Naive B cell (primary cell): ENCODE measurements at places on chromosomes 12 and 14. TPM values are rescaled to one million over a fixed set of nuclear protein-coding genes. Genes with fewer than 3 reads are reported as not detected.

The IAPP gene
- not detected for polyA plus RNA-seq

The LIN7A gene
- polyA plus RNA-seq: not detected

The FAM234B gene
- polyA plus RNA-seq: 8.9 TPM

The ACTR6 gene
- 37.7 TPM for polyA plus RNA-seq

The GALNT9 gene
- polyA plus RNA-seq: 0.43 TPM

The ENO2 gene
- polyA plus RNA-seq: 6.3 TPM

The KERA gene
- not detected for polyA plus RNA-seq

The USP44 gene
- polyA plus RNA-seq: 5.4 TPM

The GPRC5D gene
- polyA plus RNA-seq: not detected

The WNT5B gene
- not detected for polyA plus RNA-seq

DNA sequence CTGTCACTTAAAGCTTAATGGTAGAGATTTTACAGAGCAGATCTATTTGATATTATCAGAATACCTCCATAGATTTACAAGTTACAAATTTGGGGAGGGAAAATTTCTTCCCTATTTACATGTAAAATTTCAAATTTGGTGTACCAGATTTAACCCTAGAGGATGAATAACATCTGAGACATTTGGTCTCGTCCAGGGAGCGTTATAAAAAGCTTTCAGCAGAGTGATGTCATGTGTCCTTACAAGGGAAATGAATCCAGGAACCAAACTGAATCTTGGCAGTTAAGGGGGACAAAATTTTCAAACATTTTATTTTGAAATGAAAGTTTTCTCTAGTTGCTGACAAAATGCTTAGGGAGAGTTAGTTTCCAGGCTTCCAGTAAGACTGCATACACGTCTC is 4.5 kb upstream of the CDK17 start:
- no peak for DNase-seq

- no peak for DNase-seq
Observed at GRCh38 chr14:63952933-63953437, 100.2 kb downstream of the SYNE2 start.

DNA sequence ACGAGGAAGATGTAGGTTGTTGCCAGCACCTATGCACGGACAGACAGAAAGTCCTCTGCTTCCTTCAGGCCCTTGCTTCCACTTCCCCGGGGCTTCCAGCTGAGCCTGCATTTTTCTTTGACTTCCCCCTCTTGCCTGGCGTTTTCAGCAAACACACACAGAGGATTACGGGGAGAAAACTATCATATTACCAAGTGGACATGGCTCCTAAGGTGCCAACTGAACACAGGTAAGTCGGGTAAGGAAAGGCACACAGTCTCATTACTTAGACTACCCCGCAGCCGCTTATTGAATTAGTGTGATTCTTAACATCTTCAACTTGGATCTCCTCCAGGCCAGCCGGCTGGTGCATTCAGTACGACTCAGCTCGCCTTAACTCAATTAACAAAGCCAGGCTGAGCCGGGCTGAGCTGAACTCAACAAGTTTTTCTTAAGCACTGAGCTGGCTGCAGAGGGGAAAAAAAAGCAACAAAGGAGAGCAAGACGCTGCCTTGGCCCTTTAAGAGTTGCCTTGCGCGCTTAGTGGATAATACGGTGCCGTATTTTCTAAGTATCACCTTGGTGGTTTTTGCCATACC is 19.2 kb upstream of the MAP1LC3B2 start:
- DNase-seq: no peak

DNA sequence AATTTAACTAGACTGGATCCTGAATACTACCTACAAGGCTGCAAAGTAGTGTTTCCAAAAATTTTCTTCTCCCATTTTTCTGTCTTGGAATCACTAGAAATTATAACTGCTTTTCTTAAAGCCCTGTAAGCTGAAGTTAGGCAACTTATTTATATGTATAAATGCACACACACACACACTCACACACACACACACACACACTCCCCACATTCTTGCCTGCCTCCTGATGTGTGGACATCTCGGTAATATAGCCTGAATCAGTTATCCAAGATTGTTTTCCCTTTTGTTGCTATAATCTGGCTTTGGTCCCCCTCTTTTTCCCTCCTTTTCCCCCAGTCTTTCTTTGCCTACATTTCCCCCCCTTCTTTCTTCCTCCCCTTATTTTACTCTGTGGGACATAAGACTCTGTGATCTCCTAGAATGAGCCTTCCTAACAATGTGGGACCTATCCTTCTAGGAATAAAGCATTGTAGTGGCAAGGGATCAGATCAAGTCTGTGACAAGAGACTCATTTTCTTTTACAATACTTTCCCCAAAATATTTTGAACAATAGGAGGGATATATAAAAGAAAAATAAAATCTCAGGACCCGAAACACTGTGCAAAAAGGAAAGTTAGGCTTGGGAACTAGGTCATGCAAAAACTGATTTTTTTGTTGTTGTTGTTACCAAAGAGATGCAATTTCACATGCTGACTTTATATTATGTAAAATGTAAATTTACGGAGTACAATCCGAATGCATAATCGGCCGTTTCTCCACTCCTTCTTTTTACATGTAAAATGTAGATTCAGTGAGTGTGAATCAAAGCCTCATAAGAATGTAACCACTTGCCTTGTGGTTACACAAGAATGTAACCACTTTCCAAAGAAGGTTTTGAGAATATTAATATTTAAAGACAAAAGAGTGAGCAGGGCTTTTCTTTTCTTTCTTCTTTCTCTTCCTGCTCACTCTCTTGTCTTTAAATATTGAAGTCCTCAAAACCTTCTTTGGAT is 26.3 kb upstream of the CD69 start:
- no peak for DNase-seq

DNA sequence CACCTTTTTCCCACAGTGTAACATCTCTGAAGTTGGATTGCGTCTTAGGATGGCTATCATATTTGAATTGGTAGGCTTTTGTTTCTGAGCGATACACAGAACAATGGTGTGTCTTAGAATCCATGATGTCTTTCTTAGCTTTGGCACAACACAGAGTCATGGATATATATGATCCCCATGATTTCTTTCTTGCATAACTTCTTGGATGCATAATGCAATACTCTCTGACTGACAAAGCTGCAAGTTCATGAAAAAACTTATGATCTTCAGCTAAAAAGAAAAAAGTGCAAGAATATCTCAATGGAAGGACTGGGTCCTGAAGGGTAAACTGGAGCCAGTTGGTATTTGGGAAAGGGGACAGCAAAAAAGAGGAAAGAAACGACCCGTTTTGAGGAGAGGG is 48.1 kb downstream of the VWF start:
- no peak for DNase-seq

DNA sequence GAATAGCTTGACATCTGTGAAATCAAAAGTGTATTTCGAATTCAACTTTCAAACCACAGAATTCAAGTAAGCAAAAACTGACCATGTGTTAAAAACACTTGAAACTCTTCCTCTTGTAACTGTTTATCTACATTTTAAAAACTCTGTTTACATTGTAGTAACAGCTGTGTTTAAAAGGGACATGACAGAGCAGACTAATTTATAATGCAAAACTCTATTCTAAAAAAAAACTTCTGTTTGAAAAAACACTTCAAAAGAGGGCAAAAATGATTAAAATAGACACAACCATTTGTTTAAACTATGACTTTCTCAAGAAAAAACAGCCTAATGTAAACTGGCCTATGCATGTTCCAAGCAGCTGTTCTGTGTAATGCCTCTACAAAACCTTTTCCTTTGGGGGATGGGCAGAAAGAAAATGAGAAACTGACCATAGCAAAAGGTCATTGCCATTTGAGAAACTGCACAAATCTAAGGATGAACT is 149.1 kb upstream of the HMGA2 start:
- no peak for DNase-seq

DNA sequence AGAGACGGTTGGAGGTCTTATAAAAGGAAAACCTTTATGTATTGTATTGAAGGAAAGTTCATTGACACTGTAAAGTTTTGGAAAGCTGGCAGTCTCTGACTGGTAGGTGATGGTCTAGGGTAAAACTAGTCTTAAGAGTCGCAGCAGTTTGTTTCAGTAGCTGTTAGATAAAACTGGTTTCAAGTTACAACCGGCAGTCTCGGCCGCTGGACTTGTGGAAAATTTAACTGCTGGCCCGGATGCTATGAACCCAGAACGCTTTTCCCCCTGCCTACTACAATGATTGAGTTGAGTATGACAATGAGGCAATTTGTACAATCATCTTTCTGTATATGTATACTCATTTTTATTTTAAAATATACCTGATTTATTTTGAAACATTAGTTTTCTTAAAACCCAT is 1426.9 kb downstream of the AACS start:
- DNase-seq: no peak

GRCh38 chr12:125065919-125066570 is 810 bp downstream of the AACS start:
- DNase-seq: no peak

DNA sequence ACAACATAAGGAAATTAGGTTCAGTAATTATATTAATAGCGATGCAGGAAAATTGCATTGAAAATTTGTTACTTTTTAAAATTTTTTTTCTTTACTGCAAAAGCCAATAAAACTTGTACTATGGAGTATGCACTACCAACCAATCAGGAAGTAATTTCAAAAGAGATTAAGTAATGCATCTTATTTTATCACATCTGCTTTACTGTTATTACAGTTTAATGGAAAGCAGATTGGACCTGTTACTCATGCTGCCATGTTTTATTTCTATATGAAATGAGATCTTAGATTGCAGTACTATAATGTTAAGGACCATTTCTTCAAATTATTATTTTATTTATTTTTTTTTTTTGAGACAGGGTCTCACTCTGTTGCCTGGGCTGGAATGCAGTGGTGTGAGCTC is 1.7 kb upstream of the STRN3 start:
- DNase-seq: no peak

DNA sequence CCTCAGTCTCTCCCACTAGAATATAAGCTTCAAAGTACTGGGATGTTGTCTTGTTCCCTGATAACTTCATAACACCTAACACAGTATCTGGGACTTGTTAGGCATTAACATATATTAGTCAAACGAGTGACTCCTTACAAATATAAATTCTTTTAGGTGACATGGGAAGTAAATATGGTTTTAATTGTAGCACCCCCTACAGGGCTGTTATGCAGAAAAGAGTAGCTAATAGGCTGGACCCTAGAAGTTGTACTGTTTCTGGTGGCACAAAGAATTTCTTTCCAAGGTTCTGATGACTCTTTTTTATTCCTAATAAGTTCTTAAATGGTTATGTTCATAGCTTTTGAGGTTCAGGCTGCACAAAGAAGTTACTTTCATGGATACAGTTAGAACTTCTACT is 29.8 kb downstream of the GPATCH2L start:
- no peak for DNase-seq

DNA sequence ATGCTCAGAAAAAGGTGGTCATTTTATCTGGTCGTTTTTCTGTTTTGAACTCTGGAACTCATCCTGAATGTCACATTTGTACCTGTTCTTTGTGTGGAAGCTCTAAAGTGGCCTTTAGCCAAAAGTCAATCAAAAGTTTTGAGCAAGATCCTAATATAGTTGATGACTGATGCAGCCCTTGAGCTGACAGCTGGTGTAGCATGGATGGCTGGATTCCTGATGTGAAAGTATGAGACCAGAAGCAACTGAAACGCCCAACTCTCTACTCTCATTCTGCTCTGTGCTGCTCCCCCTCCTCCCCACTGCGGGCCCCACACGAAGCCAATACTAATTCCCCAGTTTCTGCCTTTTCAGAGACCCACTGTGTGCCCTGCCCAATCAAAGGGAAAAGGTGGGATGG is 10.3 kb upstream of the MYH7 start:
- DNase-seq: no peak

- DNase-seq: peak; percentile 30
Observed at GRCh38 chr12:12327802-12328201, 22.2 kb downstream of the MANSC1 start.

GRCh38 chr14:39382463-39382862 is 49.8 kb downstream of the FBXO33 start:
- no peak for DNase-seq

DNA sequence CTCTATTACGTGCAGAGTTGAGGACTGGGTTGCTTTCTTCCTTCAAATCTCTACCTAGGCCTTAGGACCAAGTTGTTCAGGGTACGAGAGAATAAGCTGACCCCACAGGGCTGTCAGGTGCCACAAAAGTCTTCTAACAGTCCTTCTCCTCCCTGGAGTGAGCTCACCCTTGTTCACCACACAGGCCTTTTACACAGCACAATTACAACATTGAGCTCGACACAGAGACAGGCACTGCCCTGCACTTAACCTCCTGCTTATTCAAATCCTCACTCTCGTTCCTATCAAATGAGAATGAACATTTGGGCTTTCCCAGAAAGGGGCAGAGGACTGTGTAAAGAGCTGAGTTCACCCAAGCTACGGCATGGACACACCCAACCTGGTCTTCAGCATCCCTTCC is 2.4 kb downstream of the GALNT6 start:
- DNase-seq: no peak

DNA sequence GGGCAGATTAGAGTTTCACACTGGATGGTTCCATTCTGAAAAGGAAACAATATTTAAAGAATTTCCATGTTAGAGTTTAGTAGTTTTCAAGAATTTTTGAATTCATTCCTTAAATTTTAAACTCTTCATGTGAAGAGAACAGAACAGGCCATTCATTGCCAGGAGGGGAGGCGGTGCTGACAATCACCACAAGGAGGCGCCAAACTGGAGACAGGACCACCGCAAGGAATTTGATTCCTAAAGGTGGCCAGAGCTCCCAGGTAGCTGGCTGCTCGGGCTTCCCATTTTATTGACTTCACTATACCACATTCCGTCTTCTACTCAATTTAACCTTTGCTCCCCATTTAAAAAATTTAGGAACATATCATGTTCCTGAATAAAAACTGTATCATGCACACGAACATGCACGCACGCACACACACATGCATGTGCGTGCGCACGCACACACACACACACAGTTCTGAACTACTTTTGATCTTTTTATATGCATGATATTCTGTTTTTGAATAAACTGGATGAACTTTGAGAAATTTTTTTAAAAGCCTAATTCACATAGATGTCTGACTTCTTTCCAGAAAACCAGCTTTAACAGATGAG is 101.2 kb downstream of the NELL2 start:
- no peak for DNase-seq

- DNase-seq: no peak
Observed at GRCh38 chr12:127145929-127146789, 1120.8 kb upstream of the TMEM132C start.

DNA sequence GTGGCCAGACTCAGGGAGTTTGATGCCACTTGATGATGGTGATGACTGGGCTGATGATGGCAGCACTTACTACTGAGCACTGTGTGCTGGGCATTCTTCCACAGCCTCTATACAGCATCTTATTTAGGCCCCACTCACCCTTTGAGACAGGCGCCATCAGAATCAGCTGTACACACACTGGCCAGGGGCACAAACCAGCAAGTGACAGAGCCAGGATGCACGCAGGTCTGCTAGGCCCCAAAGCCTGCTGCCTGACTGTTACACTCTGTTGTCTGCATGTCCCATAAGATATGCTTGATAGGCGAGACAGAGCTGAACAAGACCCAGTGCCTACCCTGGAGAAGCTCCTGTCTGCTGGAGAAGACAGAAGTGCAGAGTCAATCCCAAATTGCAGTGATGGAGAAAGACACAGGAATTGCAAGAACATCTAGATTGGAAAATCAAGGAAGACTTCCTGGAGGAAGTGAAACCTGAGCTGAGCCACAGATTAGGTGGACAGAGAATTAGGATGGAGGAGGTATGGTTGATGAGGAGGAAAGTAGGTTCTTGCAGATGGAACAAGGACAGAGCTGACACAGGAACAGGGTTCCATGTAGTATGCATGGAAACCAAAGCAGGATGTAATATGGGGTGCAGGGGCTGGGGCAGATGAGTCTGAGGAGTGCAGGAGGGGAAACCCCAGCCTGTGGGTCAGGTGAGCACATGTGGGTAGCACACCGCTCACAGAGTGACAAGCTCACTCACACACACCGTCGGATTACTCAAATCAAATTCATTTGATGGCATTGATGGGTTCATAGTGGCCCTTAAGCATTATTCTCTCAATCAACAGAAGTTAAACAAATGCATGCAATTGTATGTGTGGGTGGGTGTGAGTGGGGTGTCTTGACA is 117.3 kb downstream of the BEGAIN start:
- no peak for DNase-seq
